ENCODE measurements at places on chromosomes 12 and 14. TPM values are rescaled to one million over a fixed set of nuclear protein-coding genes. Genes with fewer than 3 reads are reported as not detected.
A peak's percentile ranks its signal among the peaks of the same experiment; 100 is the strongest.

DNA sequence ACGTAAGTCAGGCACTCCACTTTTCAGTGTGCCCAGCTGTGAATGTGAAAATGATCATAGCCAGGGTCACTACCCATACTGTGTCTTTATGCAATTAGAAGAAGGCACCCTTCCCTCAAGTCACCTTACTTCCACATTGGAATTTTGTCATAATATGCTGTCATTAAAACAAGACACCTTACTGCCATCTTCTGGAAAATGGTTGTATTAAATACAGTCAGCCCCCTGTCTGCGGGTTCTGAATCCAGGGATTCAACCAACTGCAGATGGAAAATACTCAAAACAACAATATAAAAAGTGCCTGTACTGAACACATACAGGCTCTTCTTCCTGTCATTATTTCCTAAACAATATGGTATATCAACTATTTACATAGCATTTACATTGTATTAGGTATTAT lies 70.2 kb upstream of the TBX5 start:
- peak; percentile 5 for DNase-seq

DNA sequence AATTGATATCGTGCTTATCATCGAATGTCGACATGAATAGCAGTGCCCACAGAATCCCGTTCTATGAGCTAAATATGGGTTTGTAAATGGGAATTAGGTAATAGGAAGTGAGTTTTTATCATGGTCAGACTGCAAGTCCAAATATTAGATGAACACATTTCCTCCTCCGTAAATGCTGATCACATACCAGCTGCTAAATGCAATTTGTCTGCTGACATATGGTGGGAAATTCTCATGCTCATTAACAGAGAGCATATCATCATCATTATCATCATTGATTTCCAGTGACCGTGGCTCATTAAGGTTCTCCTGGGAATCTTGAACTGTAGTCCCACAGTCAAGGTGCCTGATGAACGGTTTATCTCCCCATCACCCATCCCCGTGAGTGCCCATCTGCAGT lies 998.8 kb upstream of the TMEM132C start:
- no peak for DNase-seq

DNA sequence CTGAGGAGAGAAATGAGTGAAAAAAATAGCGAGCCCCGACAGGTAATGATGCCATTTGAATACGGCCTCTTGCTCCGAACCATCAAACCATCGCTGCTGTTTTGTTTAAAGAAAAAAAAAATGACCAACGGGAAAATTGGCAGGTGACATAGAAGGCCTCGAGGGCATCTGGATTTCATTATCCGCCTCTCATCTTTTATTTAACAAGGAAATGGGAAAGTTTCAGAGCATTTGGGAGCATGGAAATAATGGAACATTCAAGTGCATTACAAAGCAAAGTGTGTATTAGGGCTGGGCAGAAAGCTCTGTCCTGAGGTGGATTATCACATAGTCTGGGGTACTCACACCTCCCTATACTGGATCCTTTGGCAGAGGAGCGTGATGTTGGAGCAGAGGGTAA lies 258.7 kb downstream of the KSR2 start:
- DNase-seq: no peak

DNA sequence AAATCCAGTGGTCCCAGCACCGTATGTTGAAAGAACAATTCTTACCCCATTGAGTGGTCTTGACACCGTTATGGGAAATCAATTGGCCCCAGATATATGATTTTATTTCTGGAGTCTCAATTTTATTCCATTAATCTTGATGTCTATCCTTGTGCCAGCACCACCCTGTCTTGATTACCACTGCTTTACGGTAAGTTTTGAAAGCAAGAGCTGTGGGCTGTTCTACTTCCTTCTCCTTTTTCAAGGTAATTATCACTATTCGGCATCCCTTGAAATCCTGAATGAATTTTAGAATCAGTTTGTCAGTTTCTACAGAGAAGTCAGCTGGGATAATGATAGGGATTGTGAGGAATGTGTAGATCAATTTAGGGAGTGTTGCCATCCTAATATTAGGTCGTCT lies 160.8 kb upstream of the SFSWAP start:
- DNase-seq: no peak

DNA sequence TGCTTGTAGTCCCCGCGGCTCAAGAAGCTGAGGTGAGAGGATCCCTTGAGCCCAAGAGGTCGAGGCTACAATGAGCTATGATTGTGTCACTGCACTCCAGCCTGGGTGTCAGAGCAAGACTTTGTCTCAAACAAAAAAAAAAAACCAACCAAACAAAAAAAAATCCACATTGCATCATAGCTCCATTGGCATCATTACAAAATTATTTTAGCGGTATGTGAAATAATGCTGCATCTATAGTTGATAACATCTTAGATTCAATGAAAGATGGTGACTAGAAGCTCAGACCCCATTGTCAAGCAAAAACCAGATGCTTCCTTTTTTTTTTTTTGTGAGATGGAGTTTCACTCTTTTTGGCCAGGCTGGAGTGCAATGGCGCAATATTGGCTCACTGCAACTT lies 14.8 kb upstream of the PTHLH start:
- no peak for DNase-seq

DNA sequence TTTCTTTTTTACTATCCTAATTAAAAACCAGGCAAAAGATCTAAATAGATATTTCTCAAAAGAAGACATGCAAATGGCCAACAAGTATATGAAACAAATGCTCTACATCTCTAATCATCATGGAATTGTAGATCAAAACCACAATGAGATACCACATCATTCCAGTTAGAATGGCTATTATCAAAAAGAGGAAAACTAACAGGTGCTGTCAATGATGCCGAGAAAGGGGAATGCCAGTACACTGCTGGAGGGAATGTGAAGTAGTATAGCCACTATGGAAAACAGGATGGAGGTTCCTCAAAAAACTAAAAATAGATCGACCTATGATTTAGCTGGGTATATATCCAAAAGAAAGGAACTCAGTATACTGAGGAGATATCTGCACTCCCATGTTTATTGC lies 39.0 kb upstream of the C12orf75 start:
- DNase-seq: no peak

GRCh38 chr12:100959481-100959880 lies 164.9 kb downstream of the ANO4 start:
- DNase-seq: no peak

- no peak for DNase-seq
Observed at GRCh38 chr14:104732931-104733681, 9.1 kb downstream of the ADSS1 start.

DNA sequence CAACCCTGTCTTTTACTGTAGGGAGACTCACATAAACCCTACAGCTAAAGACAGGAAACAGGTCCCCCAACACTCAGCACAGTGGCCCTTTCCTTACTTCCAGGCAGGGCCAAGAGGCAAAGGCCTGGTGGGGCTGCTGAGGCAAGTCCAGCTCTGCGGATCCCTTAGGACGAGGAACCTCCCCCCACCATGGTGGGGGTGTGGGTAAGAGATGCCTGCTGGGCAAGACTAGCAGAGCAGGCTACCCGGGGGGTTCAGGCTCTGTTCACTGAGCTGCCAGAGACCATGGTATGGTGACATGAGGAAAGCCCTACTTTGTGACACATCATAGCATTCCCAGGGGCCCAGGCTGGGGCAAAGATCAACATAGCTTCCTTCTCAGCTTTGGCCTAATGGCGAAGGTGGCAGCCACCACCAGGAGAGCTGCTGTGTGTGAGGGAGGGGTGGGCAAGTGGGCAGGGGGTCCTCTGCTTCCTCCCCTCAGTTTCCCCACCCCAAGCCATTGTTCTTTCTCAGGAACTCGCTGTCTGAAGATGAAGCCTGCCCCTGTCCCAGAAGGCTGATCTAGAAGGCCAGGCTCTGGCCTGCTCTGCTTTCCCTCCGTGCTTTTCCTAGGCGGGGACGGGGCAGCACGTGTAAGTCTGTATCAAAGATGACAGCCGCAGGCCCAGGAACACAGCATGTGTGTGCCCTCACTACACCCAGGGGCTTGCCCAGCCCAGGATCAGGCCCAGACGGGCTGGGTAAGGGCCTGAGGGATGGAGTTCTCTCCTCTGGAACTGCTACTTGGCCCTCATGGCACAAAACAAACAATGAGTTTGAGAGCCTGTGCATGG lies 10.1 kb upstream of the TINF2 start:
- DNase-seq: no peak

The WNT5B gene
- 0.51 TPM for total RNA-seq

The TRHDE gene
- under 0.01 TPM for total RNA-seq
